ENCODE measurements at places on chromosomes 7 and 10. TPM values are rescaled to one million over a fixed set of nuclear protein-coding genes. Genes with fewer than 3 reads are reported as not detected.

ACHE gene
- 0.16 TPM for total RNA-seq

UBN2 gene
- total RNA-seq = 2.3 TPM

GPR22 gene
- not detected for total RNA-seq

PLOD3 gene
- total RNA-seq = 134 TPM

CD36 gene
- 0.18 TPM for total RNA-seq

HPSE2 gene
- total RNA-seq = not detected

OR2A1 gene
- not detected for total RNA-seq

DPP6 gene
- total RNA-seq = not detected

CC2D2B gene
- total RNA-seq = not detected

HYAL4 gene
- total RNA-seq = not detected

CDCA7L gene
- 10.4 TPM for total RNA-seq

TMEM140 gene
- 1.6 TPM for total RNA-seq

EVX1 gene
- total RNA-seq = not detected

CALCR gene
- not detected for total RNA-seq

ACTL6B gene
- total RNA-seq = not detected

TMEM213 gene
- not detected for total RNA-seq

GIMAP7 gene
- not detected for total RNA-seq

CYP2W1 gene
- total RNA-seq = not detected

PSMC2 gene
- total RNA-seq = 127 TPM

ALOX5 gene
- not detected for total RNA-seq

CFAP69 gene
- total RNA-seq = 1.8 TPM

NKX1-2 gene
- not detected for total RNA-seq

LRGUK gene
- not detected for total RNA-seq

STK31 gene
- total RNA-seq = not detected

CLEC5A gene
- total RNA-seq = not detected

CCL24 gene
- total RNA-seq = not detected

ATG9B gene
- 0.16 TPM for total RNA-seq

ADAM22 gene
- 0.54 TPM for total RNA-seq

ELOVL3 gene
- total RNA-seq = 0.32 TPM

LIPF gene
- not detected for total RNA-seq

GLUD1 gene
- total RNA-seq = 131 TPM

CDC14C gene
- total RNA-seq = not detected

CALHM3 gene
- not detected for total RNA-seq

AMZ1 gene
- not detected for total RNA-seq

BEND7 gene
- 0.81 TPM for total RNA-seq

COL28A1 gene
- not detected for total RNA-seq

ADK gene
- total RNA-seq = 36.9 TPM

UCMA gene
- not detected for total RNA-seq

SNCG gene
- total RNA-seq = 5.3 TPM

PLA2G12B gene
- total RNA-seq = not detected

SLC16A12 gene
- total RNA-seq = 5.8 TPM

MOGAT3 gene
- not detected for total RNA-seq

ETV1 gene
- 6.3 TPM for total RNA-seq

SMO gene
- total RNA-seq = 16.6 TPM

SPDYE11 gene
- total RNA-seq = not detected

NHLRC2 gene
- total RNA-seq = 9.2 TPM

OR2A12 gene
- total RNA-seq = not detected

RNF32 gene
- not detected for total RNA-seq

MYPN gene
- total RNA-seq = not detected

VIPR2 gene
- not detected for total RNA-seq

MYO3A gene
- total RNA-seq = not detected
